ENCODE measurements at places on chromosomes 2 and 18.

DNA sequence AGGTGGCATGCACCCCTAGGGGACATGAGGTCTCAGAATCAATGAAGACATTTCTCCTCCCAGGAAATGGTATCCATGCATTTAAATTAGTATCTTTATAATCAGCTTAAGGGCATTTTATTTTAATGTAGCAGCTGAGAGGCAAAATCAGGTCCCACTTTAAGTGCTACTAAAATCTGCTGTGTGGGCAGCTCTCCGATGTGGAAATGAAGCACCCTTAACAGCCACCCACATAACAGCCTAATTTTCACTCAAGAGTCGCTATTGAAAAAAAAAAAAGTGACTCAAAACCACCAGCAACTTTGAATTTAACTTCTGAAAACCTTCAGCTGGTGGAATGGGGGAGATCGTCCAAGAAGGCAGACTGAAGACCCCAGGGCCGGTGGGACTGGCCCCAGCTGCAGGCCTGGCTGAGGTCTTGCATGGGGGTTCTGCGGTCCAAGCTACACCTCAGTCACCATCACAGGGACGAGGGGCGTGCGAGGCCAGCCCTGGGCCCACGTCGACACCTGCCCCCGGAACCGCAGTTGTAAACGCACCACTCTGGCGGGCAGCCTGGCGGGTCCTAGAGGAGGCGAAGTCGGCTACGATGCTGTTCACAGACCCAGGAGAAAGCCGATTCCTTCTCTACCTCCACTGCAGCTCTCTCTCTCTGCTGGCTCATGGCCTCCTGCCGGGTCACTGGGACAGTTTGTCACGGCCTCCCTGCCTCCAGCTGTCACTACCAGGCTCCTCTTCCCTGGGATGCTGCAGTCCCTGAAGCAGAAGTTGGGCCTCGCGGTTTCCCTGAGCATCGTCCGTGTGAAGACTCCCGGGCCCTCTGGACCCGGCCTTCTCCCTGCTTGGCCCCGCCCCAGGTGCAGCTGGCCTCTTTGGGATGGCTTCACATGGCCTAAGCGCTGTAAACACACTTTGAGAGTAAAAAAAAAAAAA is 111.9 kb downstream of the KCNF1 start:
- DNase-seq = no peak

DNA sequence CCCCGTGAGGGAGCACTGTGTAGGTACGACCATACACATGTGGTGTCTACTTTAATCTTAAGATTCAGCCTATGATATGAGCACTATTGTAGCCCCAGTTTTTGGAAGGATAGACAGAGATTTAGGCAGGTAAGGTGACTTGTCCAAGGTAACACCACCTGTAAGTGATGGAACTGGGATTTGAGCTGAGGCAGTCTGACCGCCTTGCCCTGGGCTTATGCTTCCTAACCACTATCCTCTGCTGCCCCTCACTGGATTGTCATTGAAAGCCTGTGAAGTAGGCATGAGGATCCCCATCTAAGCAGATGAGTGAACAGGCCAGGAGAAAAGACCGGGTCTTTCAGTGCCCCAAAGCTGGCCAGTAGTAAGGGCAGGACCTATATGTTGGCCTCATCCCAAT is 343.8 kb downstream of the CYRIA start:
- no peak for DNase-seq

- no peak for DNase-seq
These were observed 9.6 kb downstream of the COL6A3 start for GRCh38 chr2:237404413-237404812.

GRCh38 chr2:186755066-186755465 is 61.2 kb downstream of the FAM171B start:
- no peak for DNase-seq

DNA sequence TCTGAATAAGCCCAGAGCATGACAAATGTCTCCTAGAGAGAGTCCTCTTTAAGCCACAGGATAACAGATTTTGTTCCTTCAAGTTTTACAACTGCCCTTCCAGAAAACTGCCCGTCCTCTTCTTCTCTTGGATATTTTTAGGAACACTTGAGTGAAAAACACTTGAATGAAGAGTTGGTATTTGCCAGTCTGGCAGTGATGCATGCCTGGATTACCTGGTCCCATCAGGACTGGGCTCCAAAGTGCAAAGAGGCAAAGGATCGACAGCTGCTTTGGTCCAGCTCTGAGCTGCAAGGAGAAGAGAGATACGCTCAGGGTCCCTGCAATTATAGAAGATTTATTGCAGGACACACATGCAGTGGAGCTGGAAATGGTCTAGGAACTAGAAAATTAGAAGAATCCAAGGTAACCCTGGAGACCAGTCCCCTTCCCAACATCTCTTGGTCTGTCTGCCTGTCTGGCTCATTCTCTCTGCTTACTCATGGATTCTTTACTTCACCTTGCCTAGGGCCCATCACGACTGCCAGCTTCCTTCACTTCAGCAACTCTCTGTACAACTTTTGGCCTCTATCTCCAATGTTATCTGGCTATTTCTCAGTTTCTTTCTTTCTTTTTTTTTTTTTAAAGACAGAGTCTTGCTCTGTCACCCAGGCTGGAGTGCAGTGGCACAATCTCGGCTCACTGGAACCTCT is 112.1 kb upstream of the SIX2 start:
- no peak for DNase-seq

DNA sequence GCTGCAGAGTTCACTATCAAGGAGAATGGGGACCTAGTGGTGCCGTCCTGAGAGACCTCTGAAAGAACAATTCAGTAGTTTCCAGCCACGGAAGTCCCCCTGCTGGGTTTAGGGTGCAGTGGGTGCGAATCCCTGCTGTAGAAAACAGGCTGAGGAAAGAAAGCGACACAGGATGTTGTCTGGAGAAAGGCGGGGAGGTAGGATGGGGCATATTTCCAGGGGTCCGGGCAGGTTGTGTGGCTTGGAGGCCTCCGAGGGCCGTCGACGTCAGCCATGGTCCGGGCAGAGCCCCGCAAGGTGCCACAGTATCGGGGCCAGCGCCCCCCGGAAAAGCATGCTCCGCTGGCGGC is 807 bp upstream of the CREB1 start:
- DNase-seq = peak; percentile 80

- no peak for DNase-seq
These were observed 101.6 kb upstream of the TMEM18 start for GRCh38 chr2:778731-779350.

DNA sequence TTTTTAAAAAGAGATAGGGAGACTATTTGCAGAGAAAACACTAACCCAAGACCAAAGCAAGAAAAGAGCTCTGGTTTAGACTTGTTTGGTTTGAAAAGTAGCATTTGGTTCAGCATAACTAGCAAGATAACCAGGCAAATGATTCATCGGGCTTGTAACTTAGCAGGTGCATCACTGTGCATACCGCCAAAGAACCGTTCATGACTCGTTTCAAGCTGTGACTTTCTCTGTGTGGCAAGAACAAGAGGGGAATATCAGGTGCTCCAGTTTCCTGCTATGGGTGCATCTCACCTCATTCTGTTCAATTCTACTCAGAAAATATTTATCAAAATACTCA is 244.9 kb downstream of the ETAA1 start:
- no peak for DNase-seq

DNA sequence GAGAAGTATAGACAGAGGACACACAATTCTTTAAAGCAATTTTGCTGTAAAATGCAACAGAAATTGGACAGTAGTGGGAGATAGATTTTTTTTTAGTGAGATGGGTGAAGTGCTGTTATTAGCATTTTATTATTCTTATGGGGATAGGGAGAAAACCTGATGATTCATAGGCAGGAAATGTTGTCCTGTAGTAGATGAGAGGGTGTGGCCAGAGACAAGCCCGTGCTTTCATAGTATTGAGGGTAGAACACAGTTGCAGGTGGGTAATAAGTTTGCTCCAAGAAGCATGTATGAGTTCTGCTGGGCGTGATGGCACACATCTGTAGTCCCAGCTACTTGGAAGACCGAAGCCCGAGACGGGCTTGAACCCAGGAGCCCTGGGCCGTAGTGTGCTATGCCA is 128.3 kb upstream of the ARHGAP28 start:
- no peak for DNase-seq

GRCh38 chr18:52216666-52217065 is 123.3 kb upstream of the DCC start:
- no peak for DNase-seq

GRCh38 chr18:76274468-76275289 is 220.4 kb downstream of the ZNF516 start:
- no peak for DNase-seq

GRCh38 chr2:26982102-26982742 is 11.8 kb downstream of the MAPRE3 start:
- DNase-seq = no peak

GRCh38 chr2:212873256-212873655 is 278.2 kb downstream of the IKZF2 start:
- DNase-seq = no peak

DNA sequence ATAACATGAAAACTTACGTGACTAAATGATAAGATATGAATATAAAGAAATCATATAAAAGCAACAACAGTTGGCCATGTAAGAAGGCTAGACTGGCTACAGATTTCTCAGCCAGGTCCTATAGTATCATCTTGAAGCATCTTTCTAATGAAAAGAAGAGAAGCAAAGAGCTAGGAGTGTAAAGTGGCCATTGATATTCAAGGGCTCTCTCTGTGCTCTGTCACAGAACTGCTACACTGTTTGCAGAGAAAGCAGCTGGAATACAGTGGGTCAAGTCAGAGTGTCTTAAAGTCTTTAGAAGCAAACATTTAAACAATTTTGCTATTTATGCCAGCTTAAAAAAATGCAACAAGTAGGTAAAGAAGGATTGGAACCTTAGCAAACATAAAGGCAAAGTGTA is 118.8 kb downstream of the SCN9A start:
- no peak for DNase-seq

GRCh38 chr18:45749918-45750689 is 26.1 kb downstream of the SLC14A1 start:
- DNase-seq = no peak

DNA sequence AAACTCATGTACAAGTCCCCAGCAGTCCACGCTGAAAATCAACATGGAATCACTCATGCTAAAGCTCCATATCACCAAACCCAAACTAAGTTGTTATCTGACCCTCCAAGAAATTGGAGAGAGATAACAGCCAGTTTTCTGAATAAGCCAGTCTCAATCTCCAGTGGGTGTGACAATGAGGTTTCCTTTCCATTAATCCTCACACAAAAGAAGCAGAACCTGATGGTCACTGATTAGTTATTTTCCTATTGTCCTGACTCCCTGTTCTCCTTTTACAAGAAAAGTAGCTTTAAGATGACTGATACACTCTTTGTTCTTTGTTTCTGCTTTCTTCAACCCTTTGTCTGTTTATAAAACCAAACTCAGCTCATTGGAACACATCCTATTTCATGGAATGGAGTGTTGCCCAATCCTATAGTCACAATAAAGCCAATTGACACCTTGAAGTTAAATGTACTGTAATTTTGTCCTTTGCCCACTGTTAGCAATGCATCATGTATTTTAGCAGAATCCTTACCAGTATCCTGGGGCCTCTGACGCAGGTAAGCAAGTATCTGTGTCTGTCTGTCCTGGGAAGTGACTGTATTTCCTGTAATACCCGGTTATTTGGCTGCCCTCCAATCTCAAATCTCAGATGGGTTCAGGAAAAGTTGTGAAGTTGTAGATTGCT is 30.6 kb upstream of the SH3RF3 start:
- DNase-seq = no peak

GRCh38 chr2:71156573-71156972 is 26.1 kb downstream of the MPHOSPH10 start:
- DNase-seq = no peak
